ENCODE measurements at places on chromosomes 6 and 20.

- DNase-seq: no peak
These were observed 89.1 kb upstream of the TAB2 start for GRCh38 chr6:149228311-149228955.

DNA sequence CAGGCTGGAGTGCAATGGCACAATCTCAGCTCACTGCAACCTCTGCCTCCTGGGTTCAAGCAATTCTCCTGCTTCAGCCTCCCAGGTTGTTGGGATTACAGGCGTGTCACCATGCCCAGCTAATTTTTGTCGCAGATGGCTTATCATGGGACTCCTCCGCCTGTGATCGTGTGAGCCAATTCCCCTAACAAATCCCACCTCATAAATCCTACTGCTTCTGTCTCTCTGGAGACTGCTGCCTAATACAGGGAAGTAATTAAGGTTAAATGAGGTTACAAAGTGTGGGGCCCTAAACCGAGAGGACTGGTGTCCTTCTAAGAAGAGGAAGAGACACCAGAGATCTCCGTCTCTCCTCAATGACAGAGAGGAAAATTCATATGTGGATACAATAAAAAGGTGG, 52.0 kb downstream of the TRPC4AP start:
- no peak for DNase-seq

GRCh38 chr20:24615353-24615752, 145.9 kb downstream of the SYNDIG1 start:
- DNase-seq: no peak

DNA sequence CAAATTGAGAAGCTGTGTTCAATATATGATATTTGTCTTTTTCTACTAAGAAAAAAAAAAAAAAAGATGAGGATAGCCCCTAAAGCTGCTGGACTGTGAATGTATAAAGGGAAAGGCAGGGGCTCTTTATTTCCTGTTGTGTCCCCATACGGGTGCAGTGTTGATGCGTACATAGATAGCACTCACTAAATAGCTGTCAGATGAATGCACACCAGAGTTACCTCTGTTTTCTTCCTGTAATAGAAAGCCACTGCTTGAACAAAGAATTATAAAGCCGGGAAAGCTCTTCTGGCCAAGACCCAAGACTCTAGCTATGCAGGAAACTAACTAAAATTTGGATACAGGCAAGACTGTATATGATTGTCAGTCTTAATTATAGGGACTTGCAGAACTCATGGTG, 260.0 kb downstream of the FARS2 start:
- no peak for DNase-seq
